ENCODE measurements at places on chromosomes 4 and X. TPM values are rescaled to one million over a fixed set of nuclear protein-coding genes. Genes with fewer than 3 reads are reported as not detected.

DNA sequence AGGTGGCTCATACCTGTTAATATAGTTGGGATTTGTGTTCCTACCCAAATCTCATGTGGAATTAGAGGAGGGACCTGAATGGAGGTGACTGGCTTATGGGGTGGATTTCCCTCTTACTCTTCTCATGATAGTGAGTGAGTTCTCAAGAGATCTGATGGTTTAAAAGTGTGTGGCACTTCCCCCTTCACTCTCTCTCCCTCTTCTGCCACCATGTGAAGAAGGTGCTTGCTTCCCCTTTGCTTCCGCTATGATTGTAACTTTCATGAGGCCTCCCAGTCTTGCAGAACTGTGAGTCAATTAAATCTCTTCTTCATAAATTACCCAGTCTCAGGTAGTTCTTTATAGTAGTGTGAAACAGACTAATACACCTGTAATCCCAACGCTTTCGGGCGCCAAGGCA, 28.3 kb upstream of the WDR19 start:
- DNase-seq = no peak

- DNase-seq = no peak
Observed at GRCh38 chr4:174241162-174241561, 42.3 kb downstream of the FBXO8 start.

GRCh38 chr4:22389240-22389870, 126.5 kb downstream of the ADGRA3 start:
- DNase-seq = no peak

Gene GPM6B
- total RNA-seq = 6.5 TPM

Gene CENPU
- 0.75 TPM for total RNA-seq

Gene GPC3
- total RNA-seq = 1.4 TPM

DNA sequence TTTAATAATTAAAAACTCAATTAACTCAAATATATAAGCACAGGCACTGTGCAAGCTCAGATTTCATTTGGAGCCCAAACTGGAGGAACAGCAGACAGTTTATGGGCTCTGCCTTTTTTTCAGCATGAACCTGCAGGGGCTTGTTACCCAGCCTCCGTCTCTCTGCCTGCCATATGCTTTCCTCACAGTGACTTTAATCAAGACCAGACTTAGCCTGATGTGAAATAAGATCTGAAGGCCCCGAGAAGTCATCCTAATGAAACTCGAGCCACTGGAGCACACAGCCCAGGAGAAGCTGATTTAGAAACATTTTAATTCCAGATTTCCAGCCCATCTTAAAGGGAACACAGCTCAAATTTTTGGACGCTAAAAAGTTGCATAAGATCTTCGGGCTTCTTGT, 55.6 kb downstream of the SPATA18 start:
- DNase-seq = no peak

- no peak for DNase-seq
Observed at GRCh38 chr4:125849869-125850268, 535.1 kb downstream of the FAT4 start.

Gene PARM1
- 9.3 TPM for total RNA-seq

Gene TBX22
- not detected for total RNA-seq

GRCh38 chr4:29153642-29154041, 1566.5 kb upstream of the PCDH7 start:
- no peak for DNase-seq

Gene MAGEA3
- not detected for total RNA-seq

Measured in gastrocnemius medialis (tissue), 4 donors.